ENCODE measurements at places on chromosomes 2 and 18.

GRCh38 chr2:232367016-232367415 is 11.5 kb upstream of the ALPP start:
- DNase-seq = no peak

GRCh38 chr18:28952339-28952738 is 775.4 kb upstream of the CDH2 start:
- no peak for DNase-seq

DNA sequence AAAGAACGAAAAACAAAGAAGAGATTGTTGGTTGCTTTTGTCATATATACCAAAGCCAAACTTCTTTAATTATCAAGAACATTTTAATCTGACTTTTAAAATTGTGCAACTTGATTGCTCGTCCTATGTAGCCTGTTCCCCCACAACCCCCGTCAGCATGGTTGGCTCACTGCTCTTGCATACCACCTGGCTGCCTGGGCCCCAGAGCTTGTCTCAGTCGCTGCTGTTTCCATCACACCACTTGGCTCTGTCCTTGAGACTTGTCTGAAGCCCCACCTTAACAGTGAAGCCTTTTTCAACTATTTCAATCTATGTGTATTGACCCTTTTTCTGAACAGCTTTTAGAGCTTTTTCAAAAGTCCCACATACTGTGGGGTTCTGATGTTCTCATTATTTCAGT is 270.8 kb downstream of the ZNF407 start:
- no peak for DNase-seq

DNA sequence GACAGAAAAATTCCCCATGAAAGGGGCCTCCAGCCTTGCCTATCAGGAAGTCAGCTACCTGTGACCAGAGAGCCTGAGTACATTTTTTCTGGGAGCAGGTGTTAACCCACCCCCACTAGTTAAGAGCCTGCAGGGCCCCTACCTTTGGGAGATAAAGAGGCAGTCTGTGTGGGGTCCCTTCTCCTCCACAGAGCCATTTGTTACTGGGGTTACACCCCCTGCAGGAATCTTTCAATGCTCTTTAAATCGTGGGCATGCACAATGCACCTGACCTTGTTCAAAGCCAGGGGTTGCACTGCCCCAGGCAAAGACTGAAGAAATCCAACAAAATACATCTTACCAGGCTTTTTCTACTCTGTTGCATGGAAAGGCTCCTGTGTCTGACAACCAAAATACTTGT is 15.7 kb upstream of the LYPD6 start:
- no peak for DNase-seq

- no peak for DNase-seq
These were observed 14.9 kb downstream of the COPS9 start for GRCh38 chr2:240121190-240121589.

DNA sequence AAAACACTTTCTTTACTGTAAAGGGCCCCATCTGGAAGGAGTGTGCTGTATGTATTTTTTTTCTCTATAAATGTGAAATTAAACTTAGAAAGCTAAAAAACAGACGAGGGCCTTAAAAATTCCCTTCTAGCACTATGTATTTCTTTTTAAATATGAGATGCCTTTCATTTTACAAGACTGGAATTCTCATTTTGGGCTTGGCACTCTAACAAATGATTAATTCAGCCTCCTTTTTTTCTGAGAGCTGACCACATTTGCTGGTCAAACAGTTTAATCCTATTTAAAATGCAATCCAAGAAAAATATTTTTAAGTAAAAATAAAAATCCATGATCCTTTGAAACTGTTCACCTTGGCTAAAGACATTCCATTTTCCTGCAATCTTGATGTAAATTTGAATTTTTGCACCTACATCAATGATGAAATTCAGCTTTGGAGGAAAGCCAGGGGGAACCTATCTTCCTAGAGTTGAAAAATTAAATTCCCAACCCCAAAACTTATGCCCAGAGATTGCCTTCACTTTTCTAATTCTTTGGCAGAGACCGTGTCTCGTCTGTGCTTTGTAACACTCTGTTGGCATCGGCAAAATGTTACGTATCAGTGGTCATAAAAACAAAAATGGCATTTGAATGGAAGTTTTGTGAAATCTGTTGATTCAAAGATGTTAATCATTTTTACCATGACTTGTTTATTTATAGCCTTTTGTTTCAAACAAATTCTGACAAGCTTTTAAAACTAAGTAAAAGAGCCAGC is 284.5 kb downstream of the ZNF521 start:
- DNase-seq = no peak

DNA sequence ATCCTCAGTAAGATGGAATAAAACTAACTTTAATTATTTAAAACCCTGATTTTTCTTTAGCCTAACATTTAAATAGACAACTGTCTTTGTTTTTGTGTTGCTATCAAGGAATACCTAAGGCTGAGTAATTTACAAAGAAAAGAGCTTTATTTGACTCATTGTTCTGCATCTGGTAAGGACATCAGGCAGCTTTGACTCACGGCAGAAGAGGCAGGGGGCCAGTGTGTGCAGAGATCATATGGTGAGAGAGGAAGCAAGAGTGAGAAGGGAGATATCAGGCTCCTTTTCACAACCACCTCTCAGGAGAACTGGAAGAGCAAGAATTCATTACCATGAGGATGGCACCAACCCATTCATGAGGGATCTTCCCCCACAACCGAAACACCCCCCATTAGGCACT is 64.6 kb upstream of the TFPI start:
- no peak for DNase-seq
